ENCODE measurements at places on chromosomes 6 and 20. TPM values are rescaled to one million over a fixed set of nuclear protein-coding genes. Genes with fewer than 3 reads are reported as not detected.

The RIPOR3 gene
- 6.5 TPM for polyA plus RNA-seq

The THEMIS gene
- polyA plus RNA-seq: not detected

The LAMA5 gene
- 82.7 TPM for polyA plus RNA-seq

The ZMYND8 gene
- polyA plus RNA-seq: 42.8 TPM

The KIAA0408 gene
- polyA plus RNA-seq: 4.3 TPM

The UBD gene
- 1.2 TPM for polyA plus RNA-seq

Measured in right renal cortex interstitium (tissue), 3 donors.